ENCODE measurements at places on chromosomes 12 and 14.

DNA sequence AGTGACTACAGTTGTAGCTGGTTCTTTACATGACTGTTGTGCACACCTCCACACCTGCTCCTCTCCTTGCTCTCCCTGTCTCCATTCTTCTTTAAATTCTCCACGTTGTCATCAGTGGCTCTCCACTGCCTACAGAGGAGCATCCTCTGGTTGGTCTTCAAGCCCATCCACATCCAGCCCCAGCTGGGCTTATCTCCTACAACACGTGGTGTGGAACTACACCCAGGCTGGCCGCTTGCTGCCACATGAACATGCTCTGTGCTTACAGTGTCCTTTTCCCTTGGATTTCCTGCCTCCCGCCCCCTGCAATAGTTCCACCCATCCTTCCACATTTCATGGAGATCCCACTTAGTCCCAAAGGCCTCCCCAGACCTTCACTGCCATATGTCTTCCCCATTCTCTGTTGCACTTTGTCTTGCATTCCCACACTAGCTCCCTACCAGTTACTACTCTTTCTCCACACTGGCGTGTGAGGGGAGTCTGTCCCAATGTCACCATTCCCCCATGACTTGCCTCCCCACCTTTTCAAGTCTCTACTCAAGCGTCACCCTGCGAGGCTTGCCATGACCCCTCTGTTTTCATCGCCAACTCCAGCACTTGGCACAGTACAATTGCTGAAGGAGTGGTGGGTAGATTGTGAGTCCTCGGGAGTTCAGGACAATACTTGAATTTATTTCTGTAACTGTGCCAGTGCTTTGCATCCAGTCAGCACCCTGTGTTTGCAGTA, 9.8 kb upstream of the MCRS1 start:
- no peak for DNase-seq

GRCh38 chr12:68750506-68750905, 4.5 kb downstream of the SLC35E3 start:
- peak; percentile 18 for DNase-seq

- DNase-seq = no peak
These were observed 126.7 kb downstream of the EPS8 start for GRCh38 chr12:15662303-15662980.

DNA sequence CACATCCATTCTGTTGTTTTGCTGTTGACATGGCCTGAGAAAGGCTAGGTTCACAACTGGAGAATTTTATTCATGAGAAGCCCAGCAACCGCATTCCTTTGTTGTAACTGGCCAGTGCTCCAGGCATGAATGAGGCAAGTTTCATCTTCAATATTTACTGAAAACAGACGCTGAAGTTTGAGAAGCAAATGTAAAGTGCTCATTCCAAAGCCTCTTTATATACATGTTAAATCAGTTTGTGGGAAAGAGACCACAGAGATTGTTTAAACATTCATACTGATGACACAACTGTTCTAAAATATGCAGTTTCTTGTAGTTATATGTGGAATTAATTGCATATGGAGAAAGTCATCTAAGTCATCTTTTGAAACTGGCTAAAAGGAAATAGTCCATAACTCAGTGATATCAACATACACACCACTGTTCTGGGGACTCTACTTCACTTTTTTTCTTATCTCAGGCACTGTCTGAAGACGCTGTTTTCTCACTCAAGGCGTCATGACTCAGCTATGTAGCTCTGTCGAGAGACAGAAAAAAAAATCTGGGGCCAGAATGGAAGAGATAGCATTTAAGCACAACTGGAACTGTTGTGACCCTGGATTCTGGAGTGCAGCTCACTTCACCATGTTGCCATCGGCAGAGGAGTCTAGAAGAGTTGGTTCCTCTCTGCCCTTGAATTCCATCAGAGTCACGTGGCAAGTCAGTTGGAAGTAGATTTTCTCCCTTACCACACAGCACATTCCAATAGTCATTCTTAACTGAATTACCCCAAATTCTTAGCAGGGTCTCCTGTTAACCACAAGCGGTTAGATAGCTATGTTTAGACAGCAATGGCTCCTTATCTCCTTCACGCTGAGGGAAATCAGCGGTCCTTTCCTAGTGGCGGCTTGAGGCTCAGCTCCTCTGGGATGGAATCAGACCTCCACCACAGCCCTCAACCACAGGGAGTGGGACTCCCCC, 258.4 kb upstream of the HMGA2 start:
- DNase-seq = no peak

DNA sequence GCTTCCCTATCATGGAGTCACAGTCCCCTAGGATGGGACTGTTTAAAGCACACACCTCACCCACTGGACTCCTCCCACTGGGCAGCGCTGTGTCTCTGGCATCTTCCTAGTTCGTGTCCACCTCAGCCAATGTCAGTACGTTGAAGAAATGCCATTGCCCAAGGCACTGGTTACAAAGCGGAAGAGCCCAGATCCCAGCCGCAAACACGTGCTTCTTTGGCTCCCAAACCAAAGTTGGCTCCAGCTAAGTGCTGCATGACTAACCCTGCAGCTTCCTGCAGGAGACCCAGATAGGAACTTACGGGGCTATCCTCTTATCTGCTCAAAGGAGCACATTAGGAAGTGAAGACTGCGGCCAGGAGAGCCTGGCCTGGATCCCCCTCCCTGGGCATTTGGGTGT, 9.3 kb downstream of the SYNE3 start:
- no peak for DNase-seq

DNA sequence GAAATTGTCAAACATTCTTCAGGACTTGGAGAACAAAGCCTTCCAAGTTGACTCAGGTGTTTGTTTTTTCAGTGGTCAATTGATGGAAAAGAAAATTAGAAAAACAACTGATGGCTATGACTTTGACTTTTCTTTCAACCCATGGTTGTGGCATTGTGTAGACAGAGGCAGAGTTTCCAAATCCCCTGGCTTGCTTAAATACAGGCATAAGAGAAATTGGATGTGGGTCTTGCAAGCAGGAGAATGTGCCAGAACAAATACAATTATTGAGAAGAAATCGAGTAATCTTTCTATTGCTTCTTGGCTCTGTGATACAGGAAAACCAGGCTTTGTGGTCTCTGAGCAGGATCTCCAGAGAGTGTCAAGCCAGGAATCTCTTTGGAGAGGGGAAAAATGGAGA, 40.9 kb upstream of the FRMD6 start:
- no peak for DNase-seq

DNA sequence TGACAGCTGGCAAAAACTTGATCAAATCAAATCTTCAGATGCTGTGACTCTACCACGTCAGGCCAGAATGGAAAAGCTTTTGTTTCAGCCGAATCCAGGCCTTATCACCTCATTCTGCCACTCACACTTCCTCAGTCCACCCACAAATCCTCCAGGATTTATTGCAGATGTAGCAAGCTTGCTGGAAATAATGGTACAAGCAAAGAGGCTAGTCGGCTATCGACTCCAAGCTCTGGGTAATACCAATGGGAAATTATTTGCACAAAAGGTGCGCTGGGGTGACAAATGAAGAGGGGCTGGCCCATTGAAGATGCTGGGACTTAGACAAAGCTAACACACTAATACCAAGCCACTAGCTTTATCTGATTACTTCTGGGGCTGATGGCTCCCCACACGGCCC, 250.5 kb downstream of the ASCL1 start:
- no peak for DNase-seq

- DNase-seq = no peak
These were observed 76.3 kb upstream of the TBX3 start for GRCh38 chr12:114760151-114760877.

- DNase-seq = peak; percentile 30
These were observed 297.1 kb downstream of the KSR2 start for GRCh38 chr12:117671734-117672133.

DNA sequence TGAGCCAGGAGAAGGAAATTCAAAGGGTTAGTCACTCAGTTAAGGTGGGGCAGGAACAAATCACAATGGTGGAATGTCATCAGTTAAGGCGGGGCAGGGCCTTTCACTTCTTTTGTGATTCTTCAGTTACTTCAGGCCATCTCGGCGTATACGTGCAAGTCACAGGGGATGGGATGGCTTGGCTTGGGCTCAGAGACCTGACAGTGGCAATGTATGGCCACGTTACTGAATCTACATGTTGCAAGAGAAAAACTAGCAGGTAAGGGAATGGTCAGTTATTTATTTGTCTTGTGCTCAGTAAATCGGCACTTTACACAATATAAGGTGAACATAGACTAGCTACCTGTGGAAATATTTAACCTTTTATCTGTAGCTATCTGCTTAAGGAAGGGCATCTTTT, 11.9 kb downstream of the SLCO1B3 start:
- no peak for DNase-seq

DNA sequence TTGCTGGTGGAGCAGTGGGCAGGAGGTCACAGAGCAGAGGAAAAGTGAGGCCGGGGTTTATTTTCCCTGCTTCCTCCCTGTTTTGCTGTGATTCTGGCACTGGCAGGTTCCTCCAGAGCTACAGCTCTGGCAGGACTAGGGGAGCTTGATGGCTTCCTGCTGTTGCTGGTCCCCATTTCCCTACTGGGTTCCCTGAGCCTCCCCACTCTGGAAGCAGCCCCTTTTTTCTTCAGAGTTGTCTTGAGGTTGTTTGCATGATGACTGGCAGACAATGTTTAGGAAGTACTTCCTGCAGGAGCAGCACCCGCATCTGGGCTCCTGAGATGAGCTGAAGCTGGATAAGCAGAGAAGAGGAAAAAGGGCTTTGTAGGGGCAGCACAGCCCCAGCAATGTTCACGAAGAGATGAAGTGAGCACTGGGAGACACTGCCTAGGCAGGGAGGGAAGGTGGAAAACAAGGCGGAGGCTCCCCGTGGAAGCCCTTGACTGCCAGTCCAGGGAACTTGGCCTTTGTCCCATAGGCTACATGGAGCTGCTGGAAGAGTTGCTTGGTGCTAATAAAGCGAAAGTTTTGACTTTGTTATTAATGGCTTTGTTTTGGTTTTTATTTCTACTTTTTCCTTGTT, 126.9 kb downstream of the SLC38A6 start:
- no peak for DNase-seq

- DNase-seq = no peak
These were observed 11.4 kb downstream of the DUSP6 start for GRCh38 chr12:89340861-89341260.

DNA sequence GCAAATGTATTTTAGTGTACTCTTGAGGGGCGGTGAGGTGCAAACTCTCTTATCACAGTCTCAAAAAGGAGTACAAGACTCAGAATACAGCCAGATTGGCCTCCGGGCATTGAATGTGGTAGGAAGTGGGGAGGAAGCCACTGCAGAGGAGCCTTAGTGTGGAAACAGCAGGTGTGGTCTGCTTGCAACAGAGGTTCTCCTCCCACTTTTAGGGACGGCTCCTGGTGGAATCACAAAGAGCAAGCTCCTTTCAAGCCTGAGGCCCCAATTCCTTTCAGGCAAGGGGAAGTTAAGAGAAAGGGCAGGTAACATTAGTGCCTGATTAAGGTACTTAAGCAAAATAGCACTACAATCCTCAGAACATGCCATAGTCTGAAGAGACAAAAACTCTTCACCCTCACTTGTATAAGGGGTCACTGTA, 23.7 kb upstream of the SLC2A3 start:
- DNase-seq = peak; percentile 22

GRCh38 chr12:76446090-76446489, 97.9 kb upstream of the BBS10 start:
- DNase-seq = no peak

- no peak for DNase-seq
These were observed 188.7 kb upstream of the TMEM260 start for GRCh38 chr14:56390859-56391258.

- DNase-seq = no peak
These were observed 7.5 kb downstream of the CCDC88C start for GRCh38 chr14:91409928-91410718.

DNA sequence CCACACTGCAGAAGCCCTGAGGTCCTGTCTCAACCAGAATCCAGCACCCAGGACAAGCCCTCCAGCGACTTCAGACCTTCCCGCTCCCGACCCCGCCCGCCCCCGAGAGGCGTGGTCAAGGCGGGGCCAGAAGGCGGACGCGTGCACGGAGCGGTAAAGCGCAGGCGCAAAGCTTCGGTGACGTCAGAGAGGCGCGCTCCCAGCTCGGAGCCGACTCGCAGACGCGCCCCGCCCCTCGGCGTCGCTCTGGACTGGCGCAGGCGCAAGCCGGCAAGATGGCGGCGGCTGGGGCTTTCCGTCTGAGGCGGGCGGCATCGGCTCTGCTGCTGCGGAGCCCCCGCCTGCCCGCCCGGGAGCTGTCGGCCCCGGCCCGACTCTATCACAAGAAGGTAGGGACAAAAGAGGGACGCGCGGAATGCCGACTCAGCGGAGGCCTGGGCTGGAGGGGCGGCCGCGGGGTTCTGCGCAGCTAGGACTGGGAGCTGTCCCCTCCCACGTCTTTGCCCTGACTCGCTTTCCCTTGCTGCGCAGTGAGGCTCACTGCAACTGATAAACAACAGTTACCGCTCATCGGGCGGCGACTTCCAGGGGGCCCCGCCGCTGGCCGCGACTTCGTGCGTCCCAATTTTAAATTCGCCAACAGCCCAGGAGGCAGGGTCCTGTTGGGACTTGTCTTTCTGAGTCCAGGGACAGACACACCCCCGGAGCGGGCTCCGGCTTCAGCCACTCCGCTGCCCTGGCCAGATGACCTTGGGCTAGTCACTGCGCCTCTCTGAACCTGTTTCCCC, at the start of gene ISCU:
Gene ISCU, plus strand, starts transcription at position 249 of the 788 bp plus-strand sequence. Its CDS starts 27 bp downstream, at position 276.
- DNase-seq = peak; percentile 99

GRCh38 chr14:91516663-91517388, 6.7 kb upstream of the PPP4R3A start:
- no peak for DNase-seq

DNA sequence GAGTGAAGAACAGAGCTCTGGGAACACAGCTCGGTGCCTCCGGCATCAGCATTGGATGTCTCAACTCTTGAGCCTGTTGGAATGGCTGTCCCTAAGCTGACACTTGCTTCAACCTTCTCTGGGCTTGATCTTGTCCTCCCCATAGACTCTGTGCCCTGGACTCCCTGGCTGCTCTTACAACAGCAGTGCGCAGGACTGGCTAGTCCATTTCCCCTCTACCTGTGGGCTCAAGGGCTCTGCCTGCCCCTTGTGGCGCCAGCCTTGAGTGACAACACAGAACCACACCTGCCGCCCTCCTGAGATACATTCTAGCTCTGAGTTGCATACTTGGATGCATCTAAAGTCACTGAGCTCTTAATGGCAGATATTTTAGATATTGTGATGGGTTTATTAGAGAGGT, 6.2 kb downstream of the CRADD start:
- DNase-seq = no peak

- DNase-seq = no peak
These were observed 44.8 kb downstream of the WDR20 start for GRCh38 chr14:102184316-102185035.

- DNase-seq = no peak
These were observed 17.8 kb downstream of the SLC38A2 start for GRCh38 chr12:46354802-46355199.

DNA sequence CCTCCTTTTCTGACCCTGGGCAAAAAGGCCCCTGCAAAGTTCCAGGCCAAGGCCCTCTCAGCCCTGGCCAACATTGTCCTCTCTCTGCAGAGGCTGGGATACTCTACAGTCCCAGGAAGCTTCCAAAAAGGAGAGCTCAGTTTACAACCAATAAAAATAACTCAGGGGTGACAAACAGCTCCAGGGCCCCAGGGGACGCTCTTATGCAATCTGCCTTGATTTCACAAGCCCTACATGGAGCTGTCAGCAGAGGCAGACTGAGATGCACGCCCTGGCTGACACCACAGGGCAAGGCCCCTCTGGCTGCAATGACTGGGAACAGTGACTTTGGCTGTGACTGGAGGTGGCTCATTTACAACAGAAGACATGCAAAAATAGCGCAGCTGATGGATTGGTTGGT, 129.0 kb upstream of the MED13L start:
- peak; percentile 60 for DNase-seq

All from tongue (tissue), 3 donors.